ENCODE measurements at places on chromosomes 11 and 22. TPM values are rescaled to one million over a fixed set of nuclear protein-coding genes. Genes with fewer than 3 reads are reported as not detected.

Gene PTGDR2
- total RNA-seq, result 0.11 TPM

Gene OVCH2
- not detected for total RNA-seq

Gene SYT12
- total RNA-seq, result under 0.01 TPM

Gene ANGPTL5
- total RNA-seq, result not detected

Gene SLC35C1
- total RNA-seq, result 8.6 TPM

Gene MS4A3
- total RNA-seq, result not detected

Gene DCPS
- total RNA-seq, result 12.2 TPM

Gene KCNJ11
- not detected for total RNA-seq

Gene PRR33
- total RNA-seq, result not detected

Gene CCDC81
- total RNA-seq, result 2.7 TPM

Gene MTNR1B
- total RNA-seq, result not detected

Gene VWCE
- 0.11 TPM for total RNA-seq

Gene TCP11L1
- 19.3 TPM for total RNA-seq

Gene PHF21B
- total RNA-seq, result under 0.01 TPM

Gene MUC5AC
- under 0.01 TPM for total RNA-seq

Gene IFITM1
- 23.9 TPM for total RNA-seq

Gene MPZL3
- 1.8 TPM for total RNA-seq

Gene IL17REL
- total RNA-seq, result not detected

Gene CAPN5
- total RNA-seq, result 13.5 TPM

Gene SMIM38
- 0.11 TPM for total RNA-seq

Gene MMP27
- not detected for total RNA-seq

Gene YPEL4
- 0.66 TPM for total RNA-seq

Gene TNNI2
- total RNA-seq, result not detected

Gene OR5D14
- not detected for total RNA-seq

Gene DKK3
- total RNA-seq, result 253 TPM

Gene CSF2RB
- not detected for total RNA-seq

Gene SCUBE1
- total RNA-seq, result not detected

Gene SLC1A2
- 6.2 TPM for total RNA-seq

Gene KLHL35
- total RNA-seq, result 1.7 TPM

Gene CASP5
- total RNA-seq, result not detected

Gene PLAAT2
- total RNA-seq, result 0.12 TPM

Gene TMPRSS13
- total RNA-seq, result under 0.01 TPM

Gene TMEM86A
- 0.25 TPM for total RNA-seq

Gene SMC1B
- under 0.01 TPM for total RNA-seq

Gene CHRM4
- not detected for total RNA-seq

Gene CPT1A
- total RNA-seq, result 30.4 TPM

Gene PPFIA1
- 45.4 TPM for total RNA-seq

Gene GGT5
- total RNA-seq, result 1.9 TPM

Gene TUB
- 8.9 TPM for total RNA-seq

Gene PCF11
- 40.0 TPM for total RNA-seq

Gene GNG3
- total RNA-seq, result not detected

Gene SMCO4
- 13.9 TPM for total RNA-seq

Gene PRODH
- total RNA-seq, result not detected

Gene PIWIL4
- total RNA-seq, result 1.4 TPM

Gene OR52A1
- not detected for total RNA-seq

Gene POTEH
- total RNA-seq, result not detected

Gene JAML
- under 0.01 TPM for total RNA-seq

Gene CLDN5
- 1.1 TPM for total RNA-seq

Gene NXPE2
- under 0.01 TPM for total RNA-seq

Gene BARX2
- total RNA-seq, result not detected

Gene UBQLN3
- total RNA-seq, result not detected

Gene NPAS4
- total RNA-seq, result not detected

Gene BCO2
- total RNA-seq, result 15.3 TPM

Gene NXPE4
- total RNA-seq, result not detected

Gene PAMR1
- total RNA-seq, result 512 TPM

Gene PARVG
- not detected for total RNA-seq

Data from uterine smooth muscle cell (primary cell).